ENCODE measurements at places on chromosomes 1 and 21.

GRCh38 chr21:42258150-42258884 is 39.4 kb downstream of the ABCG1 start:
- peak; percentile 82 for DNase-seq

DNA sequence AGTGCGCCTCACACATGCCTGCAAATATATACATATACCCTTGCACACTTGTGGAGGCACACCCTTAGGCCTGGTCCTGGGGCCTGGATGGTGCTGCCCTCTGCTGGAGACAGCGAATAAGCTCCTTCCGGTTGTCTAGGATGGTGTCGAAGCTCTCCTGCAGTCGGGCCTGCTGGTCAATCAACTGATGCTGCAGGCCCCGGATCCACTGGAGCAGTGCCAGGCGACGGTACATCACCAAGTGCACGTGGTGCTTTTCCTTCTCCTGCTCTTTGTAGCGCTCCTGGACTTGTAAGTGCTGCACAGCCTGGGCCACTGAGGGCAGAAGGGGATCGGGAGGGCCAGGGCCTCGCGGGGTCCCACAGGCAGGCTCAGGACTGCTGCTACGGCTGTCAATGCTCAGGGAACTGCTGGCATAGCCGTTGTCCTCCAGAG is 3.1 kb downstream of the C1orf216 start:
- DNase-seq, result peak; percentile 80

DNA sequence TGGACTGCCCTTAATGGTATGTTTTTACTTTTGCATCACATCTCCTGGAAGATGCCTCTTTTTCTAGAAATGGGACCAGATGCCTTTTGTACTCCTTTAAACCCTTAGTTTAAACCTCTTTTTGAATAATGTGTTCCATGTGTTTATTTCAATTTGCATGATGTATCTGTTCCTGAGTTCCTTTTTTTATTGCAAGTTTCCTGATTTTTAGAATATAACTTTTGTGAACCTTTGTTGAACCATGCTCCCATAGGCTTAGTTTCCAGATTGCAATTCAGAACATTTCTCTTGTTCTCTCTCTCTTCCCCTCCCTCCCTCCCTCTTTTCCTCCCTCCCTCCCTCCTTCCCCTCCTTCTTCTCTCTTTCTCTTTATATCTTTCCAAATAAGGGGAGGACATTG is 81.9 kb downstream of the RGL1 start:
- no peak for DNase-seq

DNA sequence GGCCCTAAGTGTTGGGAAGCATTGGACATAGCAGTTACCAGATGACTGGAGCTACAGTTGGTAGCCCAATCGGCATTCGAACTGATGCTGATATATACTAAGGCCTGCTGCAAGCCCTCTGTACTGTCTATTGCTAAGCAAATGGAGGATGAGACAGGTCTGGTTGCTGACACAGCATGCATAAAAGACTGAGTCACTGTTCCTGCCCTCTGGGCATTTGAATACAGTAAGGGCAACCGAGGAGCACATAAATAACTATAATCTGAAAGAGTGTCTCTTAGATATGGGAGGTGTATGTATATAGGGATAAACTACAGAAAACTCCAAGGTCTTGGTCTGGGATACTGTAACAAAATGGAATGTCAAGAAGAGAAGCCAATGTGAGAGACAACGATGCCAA is 16.8 kb upstream of the MARK1 start:
- DNase-seq, result no peak

DNA sequence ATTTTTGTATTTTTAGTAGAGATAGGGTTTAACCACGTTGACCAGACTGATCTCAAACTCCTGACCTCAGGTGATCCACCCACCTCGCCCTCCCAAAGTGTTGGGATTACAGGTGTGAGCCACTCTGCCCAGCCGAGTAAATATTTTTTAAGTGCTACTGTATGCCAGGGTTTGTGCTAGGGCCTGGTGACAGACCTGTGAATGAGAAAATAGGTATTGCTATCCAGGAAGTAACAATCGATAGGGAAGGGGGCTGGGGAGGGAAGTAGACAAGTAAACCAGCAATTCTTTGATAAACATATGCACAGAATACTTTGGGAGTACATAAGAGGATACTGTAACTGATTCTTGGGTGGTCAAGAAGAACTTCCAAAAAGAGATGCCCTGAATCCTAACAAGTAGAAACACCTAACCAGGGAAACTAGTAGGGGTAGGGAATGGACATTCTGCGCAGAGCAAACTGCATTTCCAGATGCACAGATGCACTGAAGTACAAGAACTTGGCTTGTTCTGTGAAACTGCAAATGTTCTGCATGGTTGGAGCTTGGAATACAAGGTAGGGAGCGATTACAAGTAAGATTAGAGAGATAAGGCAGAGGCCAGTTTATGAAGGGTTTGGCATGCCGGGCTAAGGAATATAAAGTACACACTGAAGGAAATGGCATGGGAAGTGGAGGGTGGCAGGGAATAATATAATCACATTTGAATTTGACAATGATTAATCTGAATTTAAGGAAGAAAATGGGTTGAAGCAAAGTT is 19.0 kb upstream of the DOCK7 start:
- DNase-seq, result no peak

DNA sequence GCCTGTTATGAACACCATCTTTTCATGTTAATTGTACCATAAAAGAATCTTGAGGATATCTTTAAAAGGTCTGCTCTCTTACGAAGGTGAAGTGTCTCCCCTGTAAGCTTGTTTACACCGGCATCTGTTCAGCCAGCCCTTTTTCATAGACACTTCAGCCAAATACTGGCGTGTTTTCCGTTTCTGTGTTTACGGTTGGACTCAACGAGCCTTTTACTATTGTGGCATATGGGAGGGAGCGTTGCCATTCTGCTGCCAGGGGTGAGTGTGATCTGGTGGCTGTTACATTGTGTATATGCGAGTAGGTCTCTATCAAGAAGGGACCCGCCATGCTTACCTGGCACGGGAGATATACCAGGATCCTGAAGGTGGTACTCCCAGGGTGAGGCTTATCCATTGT is 433.8 kb downstream of the CAMTA1 start:
- no peak for DNase-seq

GRCh38 chr21:45127937-45128336 is 53.6 kb downstream of the ADARB1 start:
- DNase-seq, result no peak

DNA sequence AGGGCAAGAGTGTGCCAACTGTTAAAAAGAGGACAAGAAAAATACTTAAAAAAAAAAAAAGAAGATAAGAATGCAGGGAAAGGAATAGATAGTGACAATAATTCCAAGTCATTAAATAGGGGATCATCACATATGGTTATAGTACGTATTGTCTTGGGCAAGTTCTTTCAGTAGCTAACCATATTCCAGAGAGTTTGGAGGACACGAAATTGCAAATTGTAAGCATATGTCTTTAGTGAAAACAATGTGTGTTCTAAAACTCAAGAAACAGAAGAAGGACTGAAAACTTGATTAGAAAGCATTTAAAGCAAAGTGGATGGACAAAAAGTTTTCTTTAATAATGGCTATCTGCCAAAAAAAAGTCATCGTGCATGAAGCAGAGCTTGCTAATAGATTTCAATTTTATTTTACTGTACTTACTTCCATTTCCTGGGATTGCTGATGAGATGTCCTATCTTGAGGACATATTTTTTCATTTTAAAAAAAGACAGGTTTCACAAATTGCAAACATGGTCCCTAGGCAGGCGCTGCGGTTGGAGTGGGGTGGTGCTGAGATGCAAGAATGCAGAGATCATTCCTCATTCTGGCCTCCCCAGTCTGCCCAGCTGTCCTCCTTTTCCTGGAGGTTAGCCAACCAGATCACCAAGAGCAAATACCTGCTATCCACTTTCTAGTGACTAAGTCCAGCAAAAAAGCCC is 11.9 kb downstream of the TSPAN2 start:
- no peak for DNase-seq
